GM23248 (cell line): ENCODE measurements at places on chromosomes 5 and 9. TPM values are rescaled to one million over a fixed set of nuclear protein-coding genes. Genes with fewer than 3 reads are reported as not detected.
A peak's percentile ranks its signal among the peaks of the same experiment; 100 is the strongest.

Gene IL3
- total RNA-seq: not detected in 2 replicates

DNA sequence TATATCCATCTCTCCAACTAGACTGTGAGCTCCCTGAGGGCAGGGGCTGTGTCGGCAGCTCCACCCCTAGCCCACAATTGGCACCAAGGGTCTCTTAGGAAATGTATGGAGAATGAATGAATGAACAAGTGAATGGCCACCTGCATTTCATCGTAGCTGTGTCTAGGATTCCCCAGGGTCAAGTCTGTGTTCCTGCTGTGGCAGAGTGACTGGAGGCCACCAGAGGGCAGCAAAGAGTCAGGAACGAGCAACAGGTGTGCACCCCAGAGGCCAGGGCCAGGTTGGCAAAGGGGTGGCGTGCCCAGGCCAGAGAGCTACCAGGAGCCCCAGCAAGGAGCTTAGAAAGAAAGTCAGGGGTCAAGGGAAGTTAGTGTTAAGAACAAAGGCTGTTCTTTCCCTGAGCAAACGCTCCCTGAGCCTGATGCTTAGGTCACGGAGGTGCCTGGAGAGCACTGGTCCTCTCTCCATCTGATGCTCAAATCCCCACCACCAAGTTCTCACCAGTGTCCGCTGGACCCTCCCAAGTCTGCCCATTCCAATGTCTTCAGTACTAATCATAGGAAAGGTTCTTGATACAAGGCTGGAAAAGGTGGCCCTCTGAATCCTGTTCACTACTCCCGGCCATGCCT, 160.7 kb downstream of the PAX5 start:
- no peaks in the 10 kb centered on the region for H3K4me1 ChIP-seq
- H3K4me3 ChIP-seq: no peak overlapping the region
- H3K36me3 ChIP-seq: no peaks in the 10 kb centered on the region

DNA sequence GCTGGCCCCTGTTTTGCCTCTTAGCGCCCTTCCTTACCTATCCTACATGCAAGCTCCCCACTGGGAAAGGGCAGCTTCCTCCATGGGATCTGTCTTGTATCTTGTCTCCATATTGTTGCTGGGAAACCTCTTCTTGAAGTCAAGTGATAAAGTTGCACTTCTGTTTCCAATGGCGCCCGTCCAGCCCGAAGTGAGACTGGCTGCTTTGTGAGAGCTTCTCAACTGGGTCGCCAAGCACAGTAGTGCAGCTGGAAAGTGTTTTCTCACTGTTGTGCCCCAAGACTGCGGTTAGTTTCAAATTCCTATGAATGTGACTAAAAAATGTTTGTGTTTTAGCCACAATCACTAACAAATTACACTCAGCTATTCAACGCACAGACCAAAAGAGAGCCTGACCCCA, 506.6 kb upstream of the MPDZ start:
- peaks cover 3% of the 10 kb centered on the region; the same call in 1 of the 2 replicates for H3K27me3 ChIP-seq
- peak; percentile 32 for DNase-seq
- H3K4me3 ChIP-seq: no peak overlapping the region
- H3K36me3 ChIP-seq: no peaks in the 10 kb centered on the region
- peaks cover 12% of the 10 kb centered on the region for H3K4me1 ChIP-seq

Gene TMEFF1
- total RNA-seq: 0.43 and 4.4 TPM in 2 replicates

Gene NSG2
- not detected in 2 replicates for total RNA-seq

DNA sequence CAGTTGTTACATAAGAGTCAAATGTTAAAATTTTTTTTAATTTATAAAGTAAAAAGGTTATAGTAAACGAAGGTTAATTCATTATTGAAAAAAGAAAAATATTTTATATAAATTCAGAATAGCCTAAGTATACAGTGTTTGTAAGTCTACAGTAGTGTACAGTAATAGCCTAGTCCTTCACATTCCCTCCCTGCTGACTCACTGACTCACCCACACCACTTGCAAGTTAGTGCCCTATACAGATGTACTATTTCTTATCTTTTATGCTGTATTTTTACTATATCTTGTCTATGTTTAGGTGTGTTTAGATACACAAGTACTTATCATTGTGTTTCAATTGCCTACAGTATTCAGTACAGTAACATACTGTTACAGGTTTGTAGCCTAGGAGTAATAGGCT, 57.6 kb downstream of the MAMDC2 start:
- peak; percentile 60 for DNase-seq
- H3K27ac ChIP-seq: no peak overlapping the region
- H3K4me3 ChIP-seq: no peak overlapping the region
- no peaks in the 10 kb centered on the region for H3K36me3 ChIP-seq
- H3K27me3 ChIP-seq: no peaks in the 10 kb centered on the region

Gene IFNA21
- total RNA-seq: not detected in 2 replicates

- H3K27me3 ChIP-seq: no peaks in the 10 kb centered on the region; the same call in 1 of the 2 replicates
- no peaks in the 10 kb centered on the region for H3K36me3 ChIP-seq
- H3K4me1 ChIP-seq: peaks cover 10% of the 10 kb centered on the region
- H3K4me3 ChIP-seq: peak overlapping the region; percentile 96
- peak overlapping the region; percentile 69 for H3K27ac ChIP-seq
Measured at GRCh38 chr5:121962958-121963357, 1.2 kb downstream of the SRFBP1 start.

- H3K27me3 ChIP-seq: no peaks in the 10 kb centered on the region
- no peak overlapping the region for H3K27ac ChIP-seq
- no peak overlapping the region for H3K4me3 ChIP-seq
- H3K36me3 ChIP-seq: no peaks in the 10 kb centered on the region
- no peaks in the 10 kb centered on the region for H3K4me1 ChIP-seq
Measured at GRCh38 chr5:166649676-166650075, 1641.8 kb upstream of the WWC1 start.

DNA sequence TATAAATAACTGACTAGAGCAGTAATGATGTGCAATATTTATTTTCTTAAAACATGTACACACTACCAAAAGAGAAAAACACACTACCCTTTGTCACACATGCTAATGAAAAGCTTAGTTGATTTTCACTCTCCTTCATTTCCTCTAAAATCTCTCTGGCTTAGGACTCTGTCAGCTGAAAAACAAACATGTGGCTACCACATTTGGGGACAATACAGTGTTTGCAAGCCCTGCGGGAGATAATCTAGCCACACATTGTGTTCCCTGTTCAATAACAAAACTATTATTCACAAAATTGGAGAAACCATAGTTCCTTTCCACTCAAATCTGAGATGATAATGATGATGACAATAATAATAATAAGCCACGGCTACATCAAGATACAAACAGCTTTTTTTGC, 3.5 kb upstream of the LOX start:
- H3K27me3 ChIP-seq: no peaks in the 10 kb centered on the region
- DNase-seq: no peak
- peak overlapping the region; percentile 32 for H3K27ac ChIP-seq
- H3K36me3 ChIP-seq: no peaks in the 10 kb centered on the region

Gene CKMT2
- not detected in 2 replicates for total RNA-seq

DNA sequence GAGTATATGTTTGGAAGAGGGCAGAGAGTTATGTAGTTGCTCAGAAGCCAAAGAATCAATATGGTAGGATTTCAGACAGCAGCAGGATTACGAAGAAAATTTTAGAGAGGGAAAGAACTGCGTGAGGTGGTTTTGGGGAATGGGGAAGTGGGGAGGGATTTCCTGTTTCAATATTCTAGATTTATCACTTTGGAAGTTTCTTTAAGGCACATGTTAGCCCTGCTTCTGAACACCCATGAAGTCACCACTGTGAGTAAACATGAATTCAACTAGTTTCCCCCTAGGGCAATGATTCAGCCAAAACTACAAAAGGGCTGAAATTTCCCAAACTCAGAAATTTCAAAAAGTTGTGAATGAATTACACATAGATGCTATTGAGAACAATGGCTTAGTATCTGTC, 132.2 kb downstream of the EBF1 start:
- no peak overlapping the region for H3K4me3 ChIP-seq
- no peaks in the 10 kb centered on the region for H3K27me3 ChIP-seq
- no peaks in the 10 kb centered on the region for H3K36me3 ChIP-seq
- peaks cover 12% of the 10 kb centered on the region for H3K4me1 ChIP-seq

Gene WASHC1
- 3.1 and 6.2 TPM in 2 replicates for total RNA-seq

DNA sequence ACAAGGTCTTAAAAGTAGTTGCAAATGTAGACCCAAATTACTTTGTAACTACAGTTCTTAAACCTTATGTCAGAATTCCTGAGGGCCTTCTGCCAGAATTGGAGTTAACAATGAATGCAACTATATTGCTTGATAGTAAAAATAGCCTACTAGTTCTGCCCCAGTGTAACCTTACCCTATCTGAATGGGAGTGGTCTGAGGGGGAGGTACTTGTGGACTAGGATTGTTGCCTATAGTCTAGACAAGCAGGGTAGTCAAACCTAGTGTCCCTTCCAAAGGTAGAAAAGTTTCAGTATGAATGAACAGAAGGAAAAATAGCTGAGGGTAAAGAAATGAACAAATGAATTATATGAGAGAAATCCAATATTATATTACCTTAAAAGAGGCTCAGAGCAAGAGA, 242.2 kb downstream of the PJA2 start:
- H3K4me1 ChIP-seq: no peaks in the 10 kb centered on the region
- no peak overlapping the region for H3K27ac ChIP-seq
- H3K27me3 ChIP-seq: no peaks in the 10 kb centered on the region

- 0 out of 2 replicates have a peak overlapping the region, but pooled peaks have one; percentile 1 for H3K27ac ChIP-seq
- peaks cover 23% of the 10 kb centered on the region for H3K4me1 ChIP-seq
- H3K27me3 ChIP-seq: no peaks in the 10 kb centered on the region
- H3K36me3 ChIP-seq: peaks cover 98% of the 10 kb centered on the region
- DNase-seq: no peak
- H3K4me3 ChIP-seq: no peak overlapping the region
Measured at GRCh38 chr5:126487596-126487995, 64.4 kb downstream of the GRAMD2B start.

- H3K27me3 ChIP-seq: peaks cover 31% of the 10 kb centered on the region
- no peak overlapping the region for H3K4me3 ChIP-seq
- H3K4me1 ChIP-seq: no peaks in the 10 kb centered on the region
- DNase-seq: no peak
Measured at GRCh38 chr9:133631111-133631510, 5.1 kb upstream of the DBH start.

Gene OTULINL
- 1.3 TPM in 1 of 2 replicates, not detected in the other for total RNA-seq

- no peak for DNase-seq
- H3K4me1 ChIP-seq: no peaks in the 10 kb centered on the region
- no peaks in the 10 kb centered on the region for H3K27me3 ChIP-seq
Measured at GRCh38 chr5:77991084-77991483, 214.9 kb upstream of the TBCA start.

DNA sequence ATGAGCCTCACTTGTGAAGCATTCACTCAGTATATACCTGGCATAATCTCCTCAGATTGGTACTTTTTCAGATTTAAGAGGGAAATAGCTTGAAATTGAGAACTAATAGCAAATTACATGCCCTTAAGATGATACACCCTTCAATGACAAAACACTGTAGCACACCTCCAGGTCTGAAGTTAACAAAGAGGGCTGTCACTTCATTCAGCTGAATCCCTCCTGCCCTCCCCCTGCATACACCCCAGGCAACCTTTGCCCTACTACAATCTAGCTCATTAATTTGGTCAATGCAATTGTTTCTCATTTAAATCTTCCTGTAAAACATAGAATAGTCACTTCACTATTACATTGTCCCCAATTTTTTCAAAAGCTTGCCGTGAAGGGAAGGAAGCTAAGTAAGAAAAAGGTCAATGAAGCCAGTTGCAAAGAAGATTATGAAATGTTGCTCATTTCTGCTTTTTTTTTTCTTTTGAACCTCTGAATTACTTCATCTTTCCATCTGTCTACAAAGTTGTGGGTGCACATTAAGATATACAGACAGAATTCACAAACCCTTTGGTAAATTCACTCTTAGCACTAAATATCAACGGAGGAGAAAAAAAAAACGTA, 294.8 kb upstream of the PTGER4 start:
- DNase-seq: no peak
- no peaks in the 10 kb centered on the region for H3K36me3 ChIP-seq
- peaks cover 16% of the 10 kb centered on the region for H3K4me1 ChIP-seq
- H3K27me3 ChIP-seq: peaks cover 26% of the 10 kb centered on the region; the same call in 1 of the 2 replicates
- no peak overlapping the region for H3K27ac ChIP-seq

Gene CCDC192
- not detected in 2 replicates for total RNA-seq

- H3K27me3 ChIP-seq: peaks cover 4% of the 10 kb centered on the region; the same call in 1 of the 2 replicates
- no peaks in the 10 kb centered on the region for H3K4me1 ChIP-seq
- no peak overlapping the region for H3K4me3 ChIP-seq
- no peaks in the 10 kb centered on the region for H3K36me3 ChIP-seq
- H3K27ac ChIP-seq: no peak overlapping the region
Measured at GRCh38 chr9:784202-784601, 57.3 kb upstream of the DMRT1 start.

Gene PRUNE2
- 6.8 and 8.8 TPM in 2 replicates for total RNA-seq

DNA sequence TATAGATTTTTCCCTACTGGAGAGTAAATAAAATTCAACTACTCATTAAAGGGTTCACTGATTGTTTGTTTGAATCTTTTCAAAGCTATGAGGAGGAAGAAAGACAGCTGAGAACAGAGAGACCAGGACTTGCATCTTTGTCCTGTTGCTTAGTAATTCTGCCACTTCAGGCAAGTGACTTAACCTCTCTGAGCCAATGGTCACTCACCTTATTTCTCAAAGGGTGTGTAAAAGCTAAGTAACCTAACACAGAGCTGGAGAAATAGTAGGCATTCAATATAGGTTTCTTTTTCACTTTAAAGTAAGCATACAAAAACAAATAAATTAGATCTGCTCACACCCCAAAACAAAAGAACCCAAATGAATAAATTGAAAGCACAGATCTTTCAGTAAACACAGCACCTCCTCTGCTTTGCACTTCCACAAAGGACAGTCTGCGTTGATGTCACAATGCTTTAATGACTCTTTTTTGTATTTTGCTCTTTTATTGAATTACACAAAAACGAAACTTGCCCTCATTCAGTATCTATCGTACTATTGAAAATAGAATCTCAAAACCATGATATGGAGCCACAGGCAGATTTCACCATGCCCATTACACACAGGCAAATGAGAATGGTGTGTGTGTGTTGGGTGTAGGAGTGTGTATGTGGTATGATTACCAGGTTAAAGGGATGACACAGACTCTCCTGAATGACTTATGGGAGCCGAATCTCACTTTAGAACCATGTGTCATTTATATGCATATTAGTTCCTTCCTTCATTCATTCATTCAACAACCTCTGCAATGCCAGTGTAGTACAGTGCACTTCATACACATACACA, 166.0 kb downstream of the EBF1 start:
- no peak overlapping the region for H3K4me3 ChIP-seq
- H3K27ac ChIP-seq: no peak overlapping the region
- H3K27me3 ChIP-seq: no peaks in the 10 kb centered on the region
- DNase-seq: no peak

- no peaks in the 10 kb centered on the region for H3K36me3 ChIP-seq
- H3K27ac ChIP-seq: no peak overlapping the region
- 0 out of 2 replicates have a peak, but pooled peaks cover 4% of the 10 kb centered on the region for H3K27me3 ChIP-seq
Measured at GRCh38 chr9:2286333-2286705, 271.2 kb downstream of the SMARCA2 start.

DNA sequence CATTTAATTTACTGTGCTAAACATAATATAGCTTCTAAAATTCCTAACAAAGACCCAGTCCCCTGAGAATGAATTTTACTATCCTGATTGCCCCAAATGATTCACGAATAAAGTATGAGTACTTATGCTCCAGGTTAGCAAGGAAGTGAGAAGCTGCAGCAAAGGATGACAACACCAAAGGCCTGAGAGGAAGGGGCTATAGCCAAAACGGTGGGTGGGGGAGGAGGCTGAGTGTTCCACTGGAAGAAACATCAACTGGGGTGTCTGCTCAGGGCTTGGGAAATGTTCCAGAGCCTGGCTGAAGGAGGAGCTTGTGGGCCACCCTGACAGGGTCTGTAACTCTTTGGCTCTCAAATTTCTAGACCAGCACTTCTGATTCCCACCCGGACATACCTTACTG, 157.3 kb downstream of the ADAMTS12 start:
- no peaks in the 10 kb centered on the region for H3K36me3 ChIP-seq
- no peaks in the 10 kb centered on the region for H3K27me3 ChIP-seq
- peak; percentile 30 for DNase-seq
- H3K4me1 ChIP-seq: peaks cover 24% of the 10 kb centered on the region
- H3K4me3 ChIP-seq: no peak overlapping the region
